ENCODE measurements at places on chromosomes 7 and 10.

DNA sequence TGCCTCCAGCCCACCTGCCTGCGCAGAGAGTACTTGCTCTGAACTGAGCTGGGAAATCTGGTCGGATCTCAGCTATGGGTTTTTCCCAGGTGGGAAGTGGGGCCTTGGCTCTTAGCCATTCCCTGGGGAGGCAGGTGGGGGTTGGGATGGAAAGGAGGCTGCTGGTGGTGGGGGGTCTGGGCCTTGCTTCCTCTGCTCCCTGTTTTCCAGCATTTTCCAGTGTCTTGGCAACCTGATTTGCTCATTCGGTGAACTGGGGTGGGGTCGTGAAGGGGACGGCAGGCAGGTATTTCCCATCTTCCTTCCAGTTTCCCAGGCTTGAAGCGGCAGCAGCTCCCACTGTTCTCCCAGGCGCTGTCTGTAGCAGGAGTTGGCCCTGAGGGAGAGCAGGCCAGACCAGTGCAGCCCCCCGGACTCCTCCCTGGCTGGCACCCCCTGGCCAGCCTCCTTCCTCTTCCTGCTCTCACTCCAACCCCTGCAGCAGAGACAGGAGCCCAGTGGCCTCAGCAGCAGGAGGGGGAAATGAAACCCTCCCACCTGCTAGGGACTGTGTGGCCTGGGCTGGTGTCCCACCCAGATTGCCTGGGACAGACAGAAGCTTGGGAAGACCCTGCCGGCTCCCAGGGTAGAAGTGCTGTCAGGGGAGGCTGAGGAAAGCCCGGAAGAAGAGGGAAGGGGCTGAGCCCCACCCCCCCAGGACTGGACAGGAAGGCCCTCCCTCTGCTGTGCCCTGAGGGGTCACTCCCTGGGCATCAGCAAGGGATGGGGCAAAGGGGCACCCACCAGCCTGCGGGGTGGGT lies 6.6 kb downstream of the TRIM8 start:
- DNase-seq: no peak

GRCh38 chr7:70416347-70416985 lies 715.5 kb upstream of the GALNT17 start:
- no peak for DNase-seq

DNA sequence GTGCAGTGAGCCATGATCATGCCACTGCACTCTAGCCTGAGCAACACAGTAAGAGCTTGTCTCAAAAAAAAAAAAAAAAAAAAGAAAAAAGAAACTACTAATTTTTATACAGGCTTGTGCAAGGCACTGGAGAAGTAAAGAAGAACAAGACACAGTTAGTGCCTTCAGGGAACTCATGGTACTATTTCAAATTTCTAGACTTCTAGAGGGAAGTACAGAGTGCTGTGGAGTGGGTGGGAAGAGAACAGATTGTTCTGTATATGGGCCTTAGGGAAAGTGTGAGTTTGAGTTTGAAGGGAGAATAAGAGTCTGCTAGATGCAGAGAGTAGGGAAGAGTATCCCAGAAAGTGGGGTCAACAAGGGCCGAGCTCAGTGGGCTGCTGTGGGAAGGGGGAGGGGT lies 234.8 kb downstream of the PHTF2 start:
- DNase-seq: no peak

DNA sequence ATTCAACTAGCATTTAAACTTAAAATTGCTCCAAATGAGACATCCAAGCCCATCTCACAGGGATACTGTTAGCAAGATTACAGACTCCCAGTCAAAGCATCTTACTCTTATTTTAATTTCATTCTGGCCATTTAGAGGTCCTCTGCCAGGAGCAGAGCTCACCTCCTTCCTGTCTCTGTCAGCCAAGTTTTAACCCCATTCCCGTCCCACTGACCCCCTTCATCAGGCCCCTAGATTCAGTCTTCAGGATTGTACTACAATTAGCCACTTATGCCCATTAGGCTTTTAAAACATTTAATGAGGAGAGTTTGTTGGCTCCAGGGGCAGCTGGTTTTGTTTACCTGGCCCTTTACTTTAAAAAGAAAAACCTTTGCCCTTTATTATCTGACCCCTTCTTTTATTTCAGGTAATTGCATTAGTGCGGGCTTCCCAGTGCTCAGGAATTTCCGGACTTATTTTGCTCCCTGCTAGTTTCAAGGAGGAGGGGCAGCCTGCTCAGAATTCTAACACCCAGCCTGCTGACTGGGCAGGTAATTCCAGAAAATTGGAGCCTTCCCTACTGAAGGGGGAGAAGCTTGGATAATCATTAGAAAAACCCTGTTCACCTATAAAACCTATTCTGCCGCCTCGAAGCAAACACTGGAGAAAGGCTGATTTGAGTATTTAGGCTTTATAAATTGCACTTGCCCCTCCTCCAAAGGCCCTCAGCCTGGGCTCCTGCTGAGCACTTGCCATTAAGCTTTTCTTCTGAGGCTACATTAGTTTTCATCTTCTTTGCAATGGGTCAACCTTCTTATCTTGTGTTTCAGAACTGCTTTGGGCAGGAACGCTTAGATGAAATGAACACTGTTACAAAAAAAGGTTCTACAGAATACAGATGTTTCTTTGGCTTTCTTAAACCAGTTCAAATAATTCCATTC lies 200.5 kb upstream of the HPS1 start:
- no peak for DNase-seq

GRCh38 chr7:80439894-80440821 lies 71.7 kb downstream of the GNAT3 start:
- DNase-seq: no peak

GRCh38 chr10:31921031-31921430 lies 7.6 kb downstream of the ARHGAP12 start:
- no peak for DNase-seq

DNA sequence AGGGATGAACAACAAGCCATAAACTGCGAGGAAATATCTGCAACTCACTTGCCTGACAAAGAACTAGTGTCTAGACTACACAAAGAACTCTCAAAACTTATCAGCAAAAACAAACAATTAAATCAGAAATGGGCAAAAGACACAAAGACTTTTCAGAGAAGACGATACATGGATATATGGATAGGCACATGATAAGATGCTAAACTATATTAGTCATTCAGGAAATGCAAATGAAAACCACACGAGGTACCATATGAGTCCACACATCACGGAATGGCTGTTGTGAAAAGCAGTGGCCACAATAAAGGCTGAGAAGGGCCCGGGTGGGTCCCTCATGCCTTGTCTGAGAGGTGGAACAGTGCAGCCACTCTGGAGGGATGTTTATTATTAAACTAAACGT lies 267.8 kb downstream of the WDR37 start:
- no peak for DNase-seq

DNA sequence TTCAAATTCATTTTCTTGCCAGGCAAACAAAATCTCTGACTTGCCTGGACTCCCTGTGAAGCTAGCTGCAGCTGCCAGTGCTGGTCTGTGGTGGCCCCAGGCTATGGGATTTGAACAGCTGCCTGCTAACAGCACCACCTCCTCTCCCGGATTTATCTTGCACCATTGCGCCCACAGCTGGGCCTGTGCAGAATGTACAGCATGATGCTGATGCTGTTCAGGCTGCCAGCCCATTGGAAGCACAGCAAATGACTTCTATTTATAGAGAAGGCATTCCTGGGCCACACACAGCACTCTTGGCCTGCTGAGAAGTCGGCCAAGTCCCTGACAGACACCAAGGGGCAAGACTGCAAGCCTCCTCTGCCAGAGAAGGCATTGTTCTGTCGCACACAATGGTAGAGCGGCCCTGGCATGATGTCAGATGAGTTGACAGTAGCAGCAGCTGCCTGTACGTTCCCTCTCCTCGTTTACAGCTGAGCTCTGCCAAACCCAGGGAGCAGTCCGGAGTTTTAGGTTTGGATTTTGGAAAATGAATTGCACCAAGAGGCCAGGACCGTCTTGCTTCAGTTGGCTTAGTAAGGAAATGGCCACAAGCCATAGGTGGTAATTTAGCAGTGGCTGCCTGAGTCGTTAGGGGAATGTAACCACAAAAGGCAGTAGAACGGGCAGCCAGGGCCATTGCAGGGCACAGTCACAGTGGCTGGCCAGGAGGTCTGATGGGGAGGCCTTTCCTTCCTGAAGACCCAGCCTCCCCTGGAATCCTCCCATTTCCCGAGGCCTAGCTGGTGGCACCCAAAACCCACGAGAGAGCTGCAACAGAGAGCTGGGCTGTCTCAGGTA lies 38.5 kb downstream of the MTURN start:
- DNase-seq: no peak

DNA sequence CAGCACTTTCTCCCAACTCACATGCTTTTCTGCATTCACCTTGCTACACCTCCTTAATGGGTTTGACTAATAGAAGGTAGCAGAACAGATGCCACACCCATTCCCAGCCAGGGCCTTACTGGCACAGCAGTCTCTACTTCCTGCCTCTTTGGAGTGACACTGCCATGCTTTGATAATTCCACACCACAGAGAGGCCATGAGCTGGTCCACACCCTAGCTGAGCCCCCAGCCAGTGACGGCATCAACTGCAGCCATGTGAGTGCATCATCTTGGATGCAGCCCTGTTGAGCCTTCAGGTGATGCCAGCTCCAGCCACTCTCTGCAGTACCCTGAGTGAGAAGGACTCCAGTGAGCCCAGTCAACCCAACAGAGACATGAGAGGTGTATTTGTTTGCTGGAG lies 27.5 kb upstream of the EZH2 start:
- no peak for DNase-seq

GRCh38 chr7:100887516-100888290 lies 1.8 kb downstream of the UFSP1 start:
- no peak for DNase-seq

DNA sequence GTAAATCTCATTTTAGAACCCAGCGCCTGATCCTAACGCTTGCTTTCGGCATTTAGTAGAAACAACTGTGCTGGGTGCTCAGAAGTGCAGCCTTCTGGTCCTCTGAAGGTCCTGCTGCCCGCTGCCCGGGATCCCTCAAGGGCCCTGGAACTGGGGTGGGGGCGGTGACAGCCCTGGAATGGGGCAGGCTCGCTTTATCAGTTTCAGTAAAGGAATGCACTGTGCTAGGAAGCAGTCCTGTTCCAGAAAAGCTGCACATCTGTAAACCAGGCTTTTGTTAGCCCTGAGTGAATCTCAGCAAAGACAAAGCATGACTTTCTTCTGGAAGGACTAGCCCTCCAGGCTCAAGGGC lies 254.6 kb downstream of the TNS3 start:
- no peak for DNase-seq

- no peak for DNase-seq
These were observed 292.4 kb upstream of the AKR1E2 start for GRCh38 chr10:4533621-4534020.

DNA sequence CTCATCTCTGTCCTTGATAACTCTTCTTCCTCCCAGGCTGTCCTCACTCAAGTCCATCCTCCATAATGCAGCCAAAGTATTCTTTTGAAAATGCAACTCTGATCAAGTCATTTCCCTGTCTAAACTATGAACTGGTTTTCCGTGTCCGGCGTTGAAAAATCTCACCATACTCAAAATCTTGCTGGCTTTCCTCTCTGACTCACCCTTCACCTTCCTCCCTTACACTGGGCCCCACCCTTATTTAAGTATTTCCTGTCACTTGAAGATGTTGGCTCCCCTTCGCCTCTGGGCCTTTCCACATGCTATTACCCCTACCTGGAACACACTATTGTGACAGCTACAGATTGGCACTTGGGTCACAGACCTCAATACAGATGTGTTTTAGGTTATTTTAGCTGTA lies 515.6 kb downstream of the INHBA start:
- DNase-seq: no peak

DNA sequence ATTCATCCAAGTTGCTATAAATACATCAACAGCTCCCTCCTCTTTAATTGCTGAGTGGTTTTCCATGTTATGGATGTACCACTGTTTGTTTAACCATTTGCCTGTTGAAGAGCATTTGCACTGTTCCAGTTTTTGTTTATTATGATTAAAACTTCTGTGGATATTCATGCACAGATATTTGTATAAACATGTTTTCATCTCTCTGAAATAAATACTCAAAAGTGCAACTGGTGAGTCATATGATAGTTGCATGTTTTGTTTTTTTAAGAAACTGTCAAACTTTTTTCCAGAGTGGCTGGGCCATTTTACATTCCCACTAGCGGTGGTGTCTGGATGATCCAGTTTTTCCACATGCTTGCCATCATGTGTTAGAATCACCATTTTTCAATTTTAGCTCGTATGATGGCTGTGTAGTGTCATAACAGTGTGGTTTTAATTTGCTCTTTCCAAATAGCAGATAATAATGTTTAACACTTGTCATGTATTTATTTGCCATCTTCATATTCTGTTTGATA lies 33.6 kb downstream of the MEOX2 start:
- DNase-seq: no peak

DNA sequence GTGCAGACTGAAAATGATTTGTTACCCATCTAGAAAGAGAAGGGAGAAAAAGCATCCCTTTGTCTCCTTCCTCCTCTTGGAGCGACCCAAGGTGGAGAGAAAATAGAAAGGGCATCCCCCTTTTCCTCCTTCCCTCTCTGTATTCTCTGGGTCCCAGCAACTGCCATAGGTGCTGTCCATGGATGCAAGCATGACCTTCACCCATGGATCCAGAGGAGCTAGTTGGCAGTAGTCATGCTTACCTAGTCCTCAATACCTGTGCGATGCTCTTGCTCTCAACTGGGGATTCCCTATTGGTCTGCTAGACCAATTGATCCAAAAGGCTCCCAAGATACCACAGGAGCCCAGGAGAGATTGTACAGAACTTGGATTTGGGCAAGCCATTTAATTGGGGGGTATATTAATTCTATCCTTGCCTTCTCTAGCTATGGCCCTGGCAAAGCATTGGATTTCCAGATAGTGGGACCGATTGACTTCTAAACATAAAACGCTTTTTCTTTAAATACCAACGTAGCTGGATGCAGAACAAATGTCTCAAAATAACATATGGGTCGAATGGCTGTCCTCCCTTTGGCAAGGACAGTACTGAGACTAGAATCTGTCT lies 547.8 kb upstream of the IGFBP3 start:
- no peak for DNase-seq

GRCh38 chr10:6140965-6141295 lies 52.1 kb downstream of the RBM17 start:
- no peak for DNase-seq

- no peak for DNase-seq
These were observed 80.1 kb upstream of the FZD8 start for GRCh38 chr10:35722226-35722625.

GRCh38 chr10:14474656-14475055 lies 143.9 kb upstream of the FRMD4A start:
- DNase-seq: no peak

DNA sequence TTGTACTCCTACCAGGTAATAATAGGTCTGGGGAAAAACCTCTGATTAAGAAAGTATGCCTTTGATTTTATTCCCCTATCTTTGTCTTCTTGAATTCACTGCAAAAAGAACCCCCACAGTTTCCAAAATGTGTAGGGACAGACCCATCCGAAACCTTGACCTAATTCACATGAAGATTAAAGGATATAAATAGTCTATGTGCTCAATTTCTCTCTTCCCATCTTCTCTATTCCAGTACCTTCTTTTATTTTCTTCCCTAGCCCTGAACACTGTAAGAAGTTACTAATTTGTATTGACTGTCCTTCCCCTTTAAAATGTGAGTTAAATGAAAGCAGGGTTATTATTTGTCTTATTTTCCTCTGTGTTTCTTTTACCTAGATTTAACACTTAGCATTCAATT lies 135.3 kb downstream of the HBP1 start:
- no peak for DNase-seq

GRCh38 chr10:81866753-81867152 lies 8.2 kb upstream of the NRG3 start:
- DNase-seq: no peak

GRCh38 chr7:31110331-31111108 lies 58.4 kb downstream of the ADCYAP1R1 start:
- DNase-seq: no peak

- no peak for DNase-seq
These were observed 3.0 kb upstream of the NRP1 start for GRCh38 chr10:33337326-33337957.

- no peak for DNase-seq
These were observed 100.8 kb downstream of the MKI67 start for GRCh38 chr10:128025437-128025836.

All from stimulated activated CD4-positive, alpha-beta T cell treated with anti-CD3 and anti-CD28 coated beads, Interleukin-15, amount 100 ng/mL, for 1 hour (primary cell).